ENCODE measurements at places on chromosomes 11 and 22. TPM values are rescaled to one million over a fixed set of nuclear protein-coding genes. Genes with fewer than 3 reads are reported as not detected.

Gene MPZL2
- 70.7 TPM for total RNA-seq

Gene NXPE1
- total RNA-seq: 1.3 TPM

Gene PRG3
- not detected for total RNA-seq

DNA sequence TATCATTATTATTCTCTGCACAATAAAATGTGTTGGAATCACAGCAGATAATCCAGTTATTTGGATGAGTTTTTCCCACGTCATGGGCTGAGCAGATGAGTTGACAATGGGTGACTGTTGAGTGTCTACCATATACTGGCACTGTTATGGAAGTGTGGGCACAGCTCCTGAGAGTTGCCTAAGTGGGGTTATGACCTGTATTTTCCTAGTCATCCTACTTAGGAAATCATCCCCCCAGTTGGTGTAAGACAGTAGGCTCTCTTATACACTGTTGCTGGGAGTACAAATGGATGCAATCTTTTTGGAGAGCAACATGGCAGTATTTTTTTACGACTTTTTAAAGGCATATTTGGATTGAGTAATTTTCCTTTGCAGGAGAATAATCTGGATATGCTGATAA, 66.4 kb downstream of the TRAF6 start:
- H3K36me3 ChIP-seq: no peaks in the 10 kb centered on the region
- no peak for DNase-seq
- no peak overlapping the region for H3K4me3 ChIP-seq
- no peak overlapping the region for H3K27ac ChIP-seq
- no peaks in the 10 kb centered on the region for H3K27me3 ChIP-seq

DNA sequence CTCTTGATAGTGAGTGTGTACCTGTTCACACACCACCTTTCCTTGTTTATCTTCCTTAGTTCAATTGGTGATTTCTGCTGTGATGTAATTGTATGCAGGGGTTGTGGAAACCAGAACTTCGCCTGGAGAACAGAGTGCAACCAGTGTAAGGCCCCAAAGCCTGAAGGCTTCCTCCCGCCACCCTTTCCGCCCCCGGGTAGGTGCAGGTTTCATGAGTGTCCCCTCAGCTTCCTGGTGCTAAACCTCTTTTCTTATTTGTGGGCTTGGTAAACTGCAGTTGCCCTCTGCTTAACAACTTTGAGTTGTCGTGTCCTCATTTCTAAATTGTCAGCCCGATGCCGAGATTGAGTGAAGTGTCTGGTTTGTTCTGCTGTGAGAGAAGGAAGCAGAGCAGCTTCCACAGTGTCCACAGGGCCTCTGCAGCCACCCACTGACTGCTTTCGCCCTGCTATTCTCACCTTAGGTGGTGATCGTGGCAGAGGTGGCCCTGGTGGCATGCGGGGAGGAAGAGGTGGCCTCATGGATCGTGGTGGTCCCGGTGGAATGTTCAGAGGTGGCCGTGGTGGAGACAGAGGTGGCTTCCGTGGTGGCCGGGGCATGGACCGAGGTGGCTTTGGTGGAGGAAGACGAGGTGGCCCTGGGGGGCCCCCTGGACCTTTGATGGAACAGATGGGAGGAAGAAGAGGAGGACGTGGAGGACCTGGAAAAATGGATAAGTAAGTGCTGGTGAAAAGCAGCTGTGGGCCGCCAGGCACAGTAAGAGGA, 7.1 kb upstream of the GAS2L1 start:
- peaks cover 5% of the 10 kb centered on the region for H3K4me1 ChIP-seq
- H3K27me3 ChIP-seq: no peaks in the 10 kb centered on the region
- no peak for DNase-seq
- no peak overlapping the region for H3K27ac ChIP-seq
- peaks cover 28% of the 10 kb centered on the region for H3K36me3 ChIP-seq

- peak overlapping the region; percentile 46 for H3K4me3 ChIP-seq
- no peaks in the 10 kb centered on the region for H3K4me1 ChIP-seq
- H3K36me3 ChIP-seq: no peaks in the 10 kb centered on the region
- no peak for DNase-seq
- H3K27ac ChIP-seq: no peak overlapping the region
Observed at GRCh38 chr22:49657275-49657973, 170.2 kb downstream of the BRD1 start.

GRCh38 chr11:123282597-123282996, 87.5 kb upstream of the CLMP start:
- no peak overlapping the region for H3K4me3 ChIP-seq
- no peak overlapping the region for H3K27ac ChIP-seq
- H3K27me3 ChIP-seq: no peaks in the 10 kb centered on the region
- H3K4me1 ChIP-seq: no peaks in the 10 kb centered on the region

DNA sequence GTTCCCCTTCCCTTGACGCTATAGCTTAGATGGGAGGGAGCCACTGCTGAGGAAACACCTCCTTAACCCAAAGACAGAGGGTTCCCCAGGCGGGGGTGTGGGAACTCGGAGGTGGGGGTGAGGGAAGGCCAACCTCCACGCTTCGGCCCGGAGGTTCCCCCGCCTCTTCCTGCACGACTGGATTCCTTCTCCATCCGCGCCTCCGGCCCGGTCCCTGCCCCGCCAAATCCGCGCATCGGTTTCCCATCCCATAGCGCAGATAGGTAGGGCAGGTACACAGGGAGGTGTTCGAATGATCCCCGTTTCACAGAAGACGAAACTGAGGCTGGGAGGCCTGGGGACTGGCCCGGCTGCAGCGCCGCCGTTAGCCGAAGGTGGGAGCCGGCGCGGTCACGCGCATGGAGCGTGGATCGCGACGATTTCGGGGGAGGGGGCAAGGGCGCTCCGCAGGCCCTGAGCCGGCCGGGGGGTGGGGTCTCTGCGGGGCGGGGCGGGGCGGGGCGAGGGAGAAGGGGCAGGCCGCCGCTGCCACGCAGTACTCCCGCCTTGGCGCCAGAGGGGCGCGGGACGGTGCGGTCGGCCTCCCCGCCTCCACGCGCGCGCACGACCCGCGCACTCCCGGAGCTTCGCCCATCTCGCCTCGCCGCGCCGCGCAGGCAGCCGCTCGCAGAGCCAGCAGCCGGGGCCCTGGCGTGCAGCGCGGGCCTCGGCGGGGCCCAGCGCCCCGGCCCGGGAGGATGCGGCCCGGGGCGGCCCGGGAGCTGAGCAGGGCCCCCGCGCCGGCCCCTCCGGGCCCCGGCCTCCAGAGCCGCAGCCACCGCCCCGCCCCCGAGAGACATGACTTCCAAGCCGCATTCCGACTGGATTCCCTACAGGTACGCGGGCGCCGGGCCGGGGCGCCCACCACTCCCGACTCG, at the start of gene TUB:
Gene TUB, plus strand, starts transcription at position 538 of the 917 bp plus-strand sequence. Its CDS starts 300 bp downstream, at position 838.
- H3K4me3 ChIP-seq: peak within 1 kb of the TSS; percentile 68
- no peaks in the 10 kb centered on the region for H3K4me1 ChIP-seq
- no peak for DNase-seq

GRCh38 chr11:20360650-20361049, 2.9 kb upstream of the HTATIP2 start:
- no peaks in the 10 kb centered on the region for H3K36me3 ChIP-seq
- no peaks in the 10 kb centered on the region for H3K4me1 ChIP-seq
- H3K27me3 ChIP-seq: no peaks in the 10 kb centered on the region
- H3K4me3 ChIP-seq: no peak overlapping the region
